Stimulated activated CD8-positive, alpha-beta memory T cell treated with anti-CD3 and anti-CD28 coated beads, Interleukin-2, amount 100 ng/mL, for 1 hour (primary cell): ENCODE measurements at places on chromosomes 2 and 18.

DNA sequence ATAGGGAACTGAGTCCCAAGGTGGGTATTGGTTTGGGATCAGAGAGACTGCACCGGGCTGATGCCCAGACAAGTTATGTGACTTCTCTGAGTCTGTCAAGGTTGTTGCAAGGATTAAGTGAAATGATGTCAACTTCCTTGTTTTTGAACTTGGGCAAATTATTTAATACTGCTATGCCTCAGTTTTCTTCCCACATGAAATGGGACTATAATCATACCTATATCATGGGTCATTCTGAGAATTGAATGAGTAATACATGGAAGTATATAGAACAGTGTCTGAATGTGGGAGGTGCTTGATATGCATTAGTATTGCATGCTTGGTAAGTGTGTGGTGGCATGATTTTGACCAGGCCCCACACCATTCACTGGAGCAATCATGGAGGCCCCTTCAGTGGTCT is 99.0 kb downstream of the PRKCE start:
- DNase-seq = no peak

DNA sequence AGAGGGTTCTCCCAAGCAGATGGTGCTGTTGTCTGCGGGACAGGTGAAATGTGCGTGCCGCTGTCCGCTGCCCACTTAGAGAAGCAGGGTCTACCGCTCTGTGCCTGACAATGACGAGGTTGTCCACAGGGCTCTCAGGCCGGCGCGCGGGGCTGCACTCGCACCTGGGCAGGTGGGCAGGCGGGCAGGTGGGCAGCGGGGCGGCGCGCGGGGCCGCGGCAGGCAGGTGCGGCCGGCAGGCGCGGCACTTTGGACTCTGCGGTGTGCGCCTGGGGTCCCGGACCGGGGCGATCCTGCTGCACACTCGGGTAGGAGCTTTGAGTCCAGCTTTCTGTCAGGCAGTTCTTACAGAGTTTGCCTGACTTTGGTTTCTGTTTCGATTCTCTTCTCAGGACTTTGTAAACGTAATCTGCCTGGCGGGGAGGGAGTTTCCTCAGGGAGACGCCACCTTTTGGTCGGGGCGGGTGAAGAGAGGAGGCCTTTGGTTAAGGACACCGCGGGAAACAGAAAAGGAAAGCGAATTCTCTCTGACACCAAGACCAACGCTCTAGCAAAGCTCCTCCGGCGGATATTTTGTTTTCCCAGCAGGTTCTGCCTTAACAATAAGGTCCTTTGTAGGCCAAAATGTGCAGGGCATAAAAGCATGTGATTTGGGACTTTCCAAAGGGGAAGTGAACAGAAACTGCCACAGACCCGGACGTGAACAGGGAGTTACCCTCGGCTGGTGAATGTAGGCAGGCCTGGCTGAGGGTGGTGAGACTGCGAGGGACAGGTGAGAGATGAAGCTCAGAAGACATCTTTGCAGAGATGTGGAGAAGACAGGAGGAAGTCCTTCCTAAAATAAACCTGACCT is at the start of gene IFIH1:
Gene IFIH1, minus strand, starts transcription at position 357 of the 853 bp plus-strand sequence. CDS start 377 bp downstream, outside the sequence.
- DNase-seq = peak; percentile 36

- no peak for DNase-seq
Measured at GRCh38 chr2:146997488-146997887, 847.3 kb upstream of the ACVR2A start.

DNA sequence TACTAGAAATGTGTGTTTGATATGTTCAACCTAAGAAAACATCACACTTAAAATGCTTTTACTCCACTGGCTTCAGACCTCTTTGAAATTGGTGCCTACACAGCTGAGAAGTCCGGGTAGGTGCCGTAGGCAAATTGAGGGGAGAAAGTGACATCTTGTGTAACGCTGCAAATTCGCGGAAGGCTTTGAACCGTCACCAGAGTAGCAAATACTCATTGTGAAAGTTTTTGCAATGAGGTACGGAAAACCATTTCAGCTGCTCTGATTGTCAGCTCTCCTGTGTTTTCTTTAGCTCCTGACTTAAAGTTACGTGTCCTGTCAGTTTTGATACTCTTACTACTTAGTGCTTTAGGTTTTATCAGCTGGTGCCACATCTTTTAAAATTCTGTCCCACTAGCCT is 224.5 kb downstream of the FAM210A start:
- DNase-seq = no peak

DNA sequence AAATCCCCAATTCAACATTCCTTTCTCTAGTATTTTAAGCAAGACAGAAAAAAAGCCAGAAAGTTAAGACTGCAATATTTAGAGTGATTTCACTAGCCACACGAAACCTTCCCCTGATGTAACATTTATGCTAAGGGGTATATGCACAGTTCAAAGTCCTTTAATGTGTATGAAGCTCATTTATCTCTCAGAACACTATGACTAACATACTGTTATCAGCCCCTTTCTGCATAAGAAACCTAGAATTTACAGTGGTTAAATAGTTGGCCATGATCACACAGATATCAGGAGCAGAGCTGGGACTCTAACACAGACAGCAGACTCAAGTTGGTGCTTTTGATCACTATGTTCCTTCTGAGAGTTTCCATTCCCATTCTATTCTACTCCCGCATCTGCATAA is 185.5 kb downstream of the CDH2 start:
- DNase-seq = no peak

DNA sequence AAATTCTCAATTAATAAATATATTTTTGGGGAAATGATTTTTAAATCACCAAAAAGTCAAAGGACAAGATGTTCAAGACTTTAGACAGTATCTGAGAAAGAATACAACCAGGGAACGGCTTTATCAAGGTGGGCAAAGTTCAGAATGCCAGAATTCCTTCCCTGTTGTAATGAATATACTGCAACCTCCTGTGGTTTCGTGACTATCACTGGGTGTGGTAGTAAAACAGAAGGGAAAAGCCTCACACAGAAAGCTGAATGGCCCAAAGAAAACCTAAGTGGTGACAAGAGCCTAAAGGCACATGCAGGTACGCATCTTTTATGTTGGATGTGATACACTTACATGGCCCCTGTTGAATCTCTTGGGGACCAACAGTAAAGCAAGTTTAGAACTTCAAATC is 37.1 kb downstream of the MBD2 start:
- DNase-seq = no peak
